ENCODE measurements at places on chromosomes 16 and 17.

GRCh38 chr16:4949986-4950385 is 8.1 kb upstream of the SEC14L5 start:
- DNase-seq = no peak

GRCh38 chr17:42428141-42428944 is 5.3 kb upstream of the CAVIN1 start:
- DNase-seq = no peak

- no peak for DNase-seq
Observed at GRCh38 chr17:49364119-49364518, 2.1 kb upstream of the ZNF652 start.

GRCh38 chr16:89143201-89143741 is 28.3 kb upstream of the CDH15 start:
- DNase-seq = no peak

DNA sequence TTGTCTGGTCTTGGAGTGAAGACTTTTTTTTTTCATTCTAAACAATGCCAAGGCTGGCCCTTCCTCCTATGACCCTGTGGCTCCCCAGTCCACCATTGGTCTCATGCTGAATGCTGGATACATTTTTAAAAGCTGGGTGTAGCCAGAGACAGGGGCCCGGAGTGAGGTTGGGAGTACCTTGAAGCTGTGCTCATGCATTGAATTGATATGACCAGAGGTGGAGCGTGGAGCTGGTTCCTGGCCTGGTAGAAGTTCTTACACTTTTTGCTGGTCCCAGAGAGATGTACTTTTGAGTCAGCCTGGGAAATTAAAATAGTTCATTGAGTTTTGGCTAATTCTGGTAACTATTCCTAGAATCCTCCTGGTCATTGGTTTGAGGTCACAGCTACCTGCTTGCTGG is 83.6 kb downstream of the CMIP start:
- DNase-seq = no peak

- DNase-seq = no peak
Observed at GRCh38 chr16:239948-240277, 5.3 kb downstream of the FAM234A start.

- no peak for DNase-seq
Observed at GRCh38 chr16:49023050-49023449, 258.6 kb downstream of the CBLN1 start.

Measured in left hindlimb (tissue), 1 donor.